ENCODE measurements at places on chromosomes 3 and 15.

GRCh38 chr3:178804606-178805005, 267.0 kb downstream of the ZMAT3 start:
- DNase-seq, result no peak

DNA sequence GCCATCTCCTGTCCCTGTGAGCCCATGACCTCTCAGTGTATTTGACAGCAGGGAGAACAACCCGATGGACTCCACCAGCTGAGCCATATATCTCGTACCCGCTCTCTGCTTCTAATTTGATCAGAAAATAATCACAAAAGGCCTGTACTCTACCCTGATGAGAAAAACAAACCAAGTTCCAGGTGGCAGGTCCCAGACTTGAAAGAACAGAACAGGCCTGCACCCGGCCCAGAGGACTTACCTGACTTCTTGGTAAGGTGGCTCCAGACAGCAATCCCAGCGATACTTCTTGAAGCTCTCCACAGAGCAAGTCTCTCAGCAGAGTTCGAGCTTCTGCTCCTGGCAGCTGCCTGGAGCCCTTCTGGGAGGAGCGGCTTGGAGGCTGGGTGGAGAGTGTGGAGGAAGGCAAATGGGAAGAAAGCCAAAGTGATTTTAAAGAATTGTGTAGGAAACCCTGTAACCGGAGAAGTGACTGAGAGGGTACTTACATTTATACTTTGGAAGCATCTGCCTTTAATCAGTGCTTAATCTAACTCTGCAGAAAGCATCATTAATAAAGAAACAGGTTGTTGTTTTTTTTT, 91.6 kb downstream of the SCN11A start:
- no peak for DNase-seq

- DNase-seq, result no peak
These were observed 5.0 kb downstream of the C2CD4A start for GRCh38 chr15:62071711-62072308.

DNA sequence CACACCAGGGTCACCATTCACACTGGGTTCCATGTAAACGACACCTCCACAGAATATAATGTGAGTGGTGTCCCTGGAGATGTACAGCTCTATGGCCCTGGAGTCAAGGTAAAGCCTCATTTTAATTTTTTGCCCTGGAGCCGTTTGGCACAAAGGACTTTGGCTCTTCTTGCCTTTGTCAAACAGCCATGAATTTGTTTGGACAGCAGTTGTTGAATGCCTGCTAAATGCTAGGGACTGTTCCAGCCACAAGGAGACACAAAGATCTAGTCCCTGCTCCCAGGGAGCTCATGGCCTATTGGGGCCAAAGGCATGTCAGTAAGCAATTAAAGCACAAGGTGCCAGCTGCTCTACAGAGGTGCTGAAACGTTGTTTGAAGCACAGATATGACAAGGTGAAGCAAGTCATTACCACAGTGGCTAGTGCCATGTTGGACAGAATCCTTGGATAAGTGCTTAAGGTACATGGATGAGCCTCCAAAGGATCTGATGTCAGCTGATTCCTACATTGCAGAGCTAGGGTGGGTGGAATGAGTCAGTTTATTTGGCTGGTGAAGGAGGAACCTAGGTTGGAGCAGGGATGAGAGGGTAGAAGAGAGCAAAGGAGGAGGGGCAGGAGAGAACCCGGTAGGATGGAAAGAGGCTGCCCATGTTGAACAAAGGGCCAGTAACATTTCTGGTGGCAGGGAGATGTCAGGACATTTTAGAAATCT, 171.9 kb upstream of the CTDSPL start:
- no peak for DNase-seq

- DNase-seq, result no peak
These were observed 1078.9 kb downstream of the TUSC7 start for GRCh38 chr3:117788506-117788905.

GRCh38 chr3:114214542-114215341, 22.6 kb downstream of the ZNF80 start:
- no peak for DNase-seq

- DNase-seq, result no peak
These were observed 7.8 kb upstream of the PPM1L start for GRCh38 chr3:160748231-160748630.

DNA sequence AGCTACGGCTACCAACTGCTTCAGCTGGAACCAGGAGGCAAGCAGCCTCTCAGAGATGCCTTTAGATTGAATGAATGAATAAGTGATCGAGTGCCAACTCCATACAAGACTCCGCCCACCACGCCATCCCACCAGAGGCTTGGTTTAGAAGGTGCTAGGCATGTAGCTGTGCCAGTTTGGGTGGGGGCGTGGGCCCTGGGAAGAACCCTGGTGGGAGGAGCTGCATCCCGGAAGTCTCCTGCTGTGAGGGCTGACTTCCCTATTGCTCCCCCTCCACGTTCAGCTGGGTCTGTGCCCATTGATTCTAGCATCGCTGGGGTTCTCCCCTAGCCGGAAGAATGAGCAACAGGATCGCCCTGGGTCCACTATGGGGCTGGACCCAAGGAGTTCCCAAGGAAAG, 20.9 kb downstream of the LINGO1 start:
- no peak for DNase-seq

GRCh38 chr3:105764378-105765307, 104.2 kb downstream of the CBLB start:
- no peak for DNase-seq

DNA sequence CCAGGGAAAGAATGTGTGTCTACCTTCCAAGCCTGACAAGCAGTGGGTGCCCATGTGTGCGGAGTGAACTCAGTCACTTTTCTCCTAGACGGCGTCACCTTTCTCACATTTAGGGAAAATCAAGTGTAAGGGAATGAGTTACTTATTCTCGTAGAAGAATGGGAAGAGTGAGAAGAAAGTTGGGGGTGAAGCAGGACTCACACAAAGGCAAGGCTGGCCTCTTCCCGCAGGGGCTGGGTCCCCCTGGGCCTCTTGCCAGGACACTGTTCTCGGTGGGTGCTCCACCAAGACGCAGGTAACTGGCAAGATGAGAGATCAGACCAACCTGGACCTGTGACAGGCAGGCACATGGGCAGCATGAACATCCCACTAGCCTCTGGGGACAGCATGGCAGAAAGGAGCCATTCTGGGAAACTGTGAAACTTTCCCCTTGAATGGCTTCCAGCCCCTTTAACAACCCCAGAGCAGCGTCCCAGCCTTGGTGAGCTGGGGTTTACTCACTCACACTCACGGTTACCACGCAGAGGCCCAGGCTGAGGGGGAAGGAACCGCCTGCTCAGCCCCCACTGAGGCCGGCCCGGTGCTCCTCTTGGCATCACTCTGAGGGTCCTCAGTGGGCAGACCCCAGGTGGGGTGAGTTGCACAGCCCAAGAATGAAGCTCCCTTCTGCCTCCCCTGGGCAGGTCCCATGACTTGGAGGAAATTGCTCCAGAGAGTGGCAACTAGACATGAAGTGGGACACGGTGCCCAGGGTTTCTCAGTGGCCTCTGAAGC, 15.0 kb upstream of the SRP14 start:
- DNase-seq, result no peak

DNA sequence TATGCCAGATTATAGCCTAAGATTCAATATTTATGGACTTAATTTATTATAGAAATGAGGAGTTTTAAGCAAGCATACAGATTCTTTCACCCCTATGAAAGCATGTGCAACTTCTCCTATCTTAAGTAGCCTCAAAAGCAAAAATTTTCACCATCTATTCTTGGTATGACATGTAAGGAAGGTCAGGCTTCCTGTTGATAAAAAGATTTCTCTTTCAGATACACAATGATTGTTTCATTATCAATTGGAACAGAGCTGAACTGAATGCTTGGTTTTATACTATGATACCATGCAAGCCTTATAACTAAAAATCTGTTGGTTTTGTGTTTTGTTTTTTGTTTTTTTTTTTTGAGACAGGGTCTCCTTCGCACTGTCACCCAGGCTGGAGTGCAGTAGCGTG, 3.9 kb downstream of the GRK7 start:
- DNase-seq, result no peak

DNA sequence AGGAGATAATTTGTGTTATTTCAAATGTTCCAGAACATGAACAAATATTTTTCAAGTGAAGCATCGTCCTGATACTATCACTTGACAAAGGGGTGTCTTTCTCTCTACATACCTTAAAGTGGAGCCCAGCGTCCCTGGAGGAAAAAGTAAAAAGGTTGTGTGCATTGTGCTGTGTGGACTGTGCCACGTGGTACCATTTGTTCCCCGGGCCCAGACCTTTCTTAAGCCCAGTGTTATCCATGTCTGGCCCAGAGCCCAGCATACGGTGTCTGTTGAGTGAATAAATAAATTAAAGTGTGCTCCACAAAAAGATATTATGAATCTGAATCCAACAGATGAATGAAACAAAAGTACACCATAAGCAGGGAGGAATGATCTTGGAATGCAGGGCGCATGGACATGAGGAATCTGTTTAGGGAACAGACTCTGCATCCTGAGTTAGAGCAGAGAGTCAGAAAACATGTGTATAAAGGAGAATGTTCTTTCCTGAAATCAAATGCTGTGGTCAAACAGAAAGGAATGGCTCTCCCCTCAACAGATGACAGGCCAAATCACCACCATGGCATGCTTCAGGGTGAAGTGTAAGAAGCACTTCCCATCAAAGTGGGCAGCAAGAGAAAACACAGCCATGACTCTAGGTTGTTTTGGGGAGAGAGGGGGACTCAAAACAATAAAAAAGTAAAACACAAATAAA, 8.1 kb upstream of the PRSS50 start:
- DNase-seq, result no peak

- DNase-seq, result no peak
These were observed 67.0 kb upstream of the SLC25A26 start for GRCh38 chr3:66153481-66154443.

GRCh38 chr3:189883113-189883753, 237.5 kb downstream of the P3H2 start:
- no peak for DNase-seq

GRCh38 chr3:43238801-43239200, 47.5 kb upstream of the SNRK start:
- DNase-seq, result no peak

DNA sequence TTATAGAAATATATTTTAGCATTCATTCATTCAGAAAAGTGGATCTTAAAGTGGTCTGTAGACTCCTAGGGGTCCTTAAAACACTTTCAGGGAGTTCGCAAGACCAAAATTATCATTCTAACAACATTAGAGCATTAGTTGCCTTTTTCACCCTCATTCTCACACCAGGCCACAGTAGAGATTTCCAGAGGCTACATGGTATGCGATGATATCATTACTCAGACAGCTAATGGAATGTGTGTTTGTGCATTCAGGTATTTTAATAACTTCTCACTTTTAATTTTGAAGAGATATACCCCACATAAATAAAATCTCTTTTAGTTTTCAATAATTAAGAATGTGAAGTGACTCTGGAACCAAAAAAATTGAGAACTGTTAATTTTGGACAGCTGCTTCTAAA, 206.9 kb downstream of the NSUN3 start:
- no peak for DNase-seq

GRCh38 chr3:12588039-12589009, 31.4 kb downstream of the MKRN2 start:
- no peak for DNase-seq

All from stimulated activated CD4-positive, alpha-beta T cell treated with anti-CD3 and anti-CD28 coated beads, TNF-alpha, amount 100 ng/mL, for 24 hours (primary cell).